Airway epithelial cell (primary cell): ENCODE measurements at places on chromosomes 1 and 21. TPM values are rescaled to one million over a fixed set of nuclear protein-coding genes. Genes with fewer than 3 reads are reported as not detected.

Gene HPCAL4
- 0.07 TPM in 1 of 2 replicates, not detected in the other for total RNA-seq

Gene DHRS3
- 18.2 and 27.4 TPM in 2 replicates for total RNA-seq

Gene CDA
- total RNA-seq, result 18.5 and 22.1 TPM in 2 replicates

Gene OR2M3
- total RNA-seq, result not detected in 2 replicates

Gene UFC1
- total RNA-seq, result 43.8 and 68.1 TPM in 2 replicates

Gene LRRC40
- 16.8 and 18.3 TPM in 2 replicates for total RNA-seq

Gene CFHR4
- not detected in 2 replicates for total RNA-seq

Gene RSPH1
- total RNA-seq, result 0.23 and 0.42 TPM in 2 replicates

Gene COL8A2
- 0.74 and 1.1 TPM in 2 replicates for total RNA-seq

Gene LRRC39
- not detected in 2 replicates for total RNA-seq

Gene TCHHL1
- total RNA-seq, result not detected in 2 replicates

Gene L1TD1
- total RNA-seq, result 0.74 and 1.1 TPM in 2 replicates

Gene ANKRD13C
- total RNA-seq, result 7.6 and 10.7 TPM in 2 replicates

Gene TMCC2
- 4.3 and 4.7 TPM in 2 replicates for total RNA-seq

Gene ANGPTL3
- total RNA-seq, result not detected in 2 replicates

Gene DNAJC28
- total RNA-seq, result 0.42 TPM in 2 replicates

Gene ITGB3BP
- 15.4 and 24.0 TPM in 2 replicates for total RNA-seq

Gene CELA2A
- total RNA-seq, result not detected in 2 replicates

Gene C1orf87
- total RNA-seq, result not detected in 2 replicates
